SW 1271 (cell line): ENCODE measurements at places on chromosomes 5 and 9.
A peak's percentile ranks its signal among the peaks of the same experiment; 100 is the strongest.

DNA sequence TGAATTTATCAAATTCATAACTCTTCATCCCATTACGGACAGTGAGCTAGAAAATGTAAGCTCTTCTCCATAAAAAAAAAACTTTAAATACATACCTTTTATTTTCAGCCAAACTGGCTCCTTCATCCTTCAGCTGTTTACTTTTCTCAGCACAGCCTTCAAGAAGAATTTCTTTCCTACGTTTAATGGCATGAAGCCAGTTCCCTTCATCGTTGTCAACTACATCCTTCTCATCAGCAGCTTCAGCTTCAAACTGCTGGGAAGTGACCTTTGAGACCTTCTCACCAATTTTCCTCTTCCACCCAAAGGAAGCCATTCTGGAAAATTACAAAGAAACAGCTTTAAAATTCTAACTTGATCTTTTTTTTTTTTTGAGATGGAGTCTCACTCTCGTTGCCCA lies 9.1 kb downstream of the TTC33 start:
- no peak for DNase-seq

GRCh38 chr5:126503602-126504104 lies 80.4 kb downstream of the GRAMD2B start:
- DNase-seq = no peak

DNA sequence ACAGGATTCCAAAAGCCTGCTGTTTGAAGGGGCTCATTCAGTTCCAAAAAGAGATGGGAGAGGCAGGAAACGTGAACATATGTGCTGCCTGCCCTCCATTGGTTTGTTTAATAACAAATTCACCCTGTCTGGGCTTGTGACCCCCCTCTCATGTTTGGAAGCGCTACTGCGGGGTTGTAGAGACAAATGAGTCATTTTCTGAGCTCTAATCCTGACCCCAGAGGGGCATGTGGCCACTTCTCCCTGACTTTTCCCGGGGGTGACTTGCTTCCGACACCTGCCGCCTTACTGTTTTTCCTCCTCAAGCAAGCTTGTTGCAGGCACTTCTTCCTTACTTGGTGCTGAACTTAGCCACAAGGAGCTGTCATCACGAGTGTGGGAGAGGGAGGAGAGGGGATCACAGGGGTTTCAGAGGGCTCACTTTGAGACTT lies 75.9 kb downstream of the LMNB1 start:
- DNase-seq = no peak

GRCh38 chr9:36451949-36452348 lies 51.9 kb upstream of the RNF38 start:
- no peak for DNase-seq

DNA sequence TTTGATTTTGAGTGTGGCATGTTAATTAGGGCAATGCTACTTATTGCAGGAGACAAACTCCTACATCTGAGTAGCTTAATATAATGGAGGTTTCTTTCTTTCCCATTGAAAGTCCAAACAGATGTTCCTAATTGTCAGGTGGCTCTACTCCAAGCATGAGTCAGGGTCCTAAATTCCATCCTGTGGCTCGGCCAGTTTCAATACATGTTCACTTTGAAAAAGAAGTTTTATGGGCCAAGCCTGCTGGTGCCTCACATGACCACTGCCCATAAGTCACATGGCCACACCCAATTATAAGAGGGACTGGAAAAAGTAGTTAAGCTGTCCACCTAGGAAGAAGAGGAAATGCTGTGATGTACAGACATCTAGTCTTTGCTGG lies 170.4 kb downstream of the ARRDC3 start:
- DNase-seq = no peak

DNA sequence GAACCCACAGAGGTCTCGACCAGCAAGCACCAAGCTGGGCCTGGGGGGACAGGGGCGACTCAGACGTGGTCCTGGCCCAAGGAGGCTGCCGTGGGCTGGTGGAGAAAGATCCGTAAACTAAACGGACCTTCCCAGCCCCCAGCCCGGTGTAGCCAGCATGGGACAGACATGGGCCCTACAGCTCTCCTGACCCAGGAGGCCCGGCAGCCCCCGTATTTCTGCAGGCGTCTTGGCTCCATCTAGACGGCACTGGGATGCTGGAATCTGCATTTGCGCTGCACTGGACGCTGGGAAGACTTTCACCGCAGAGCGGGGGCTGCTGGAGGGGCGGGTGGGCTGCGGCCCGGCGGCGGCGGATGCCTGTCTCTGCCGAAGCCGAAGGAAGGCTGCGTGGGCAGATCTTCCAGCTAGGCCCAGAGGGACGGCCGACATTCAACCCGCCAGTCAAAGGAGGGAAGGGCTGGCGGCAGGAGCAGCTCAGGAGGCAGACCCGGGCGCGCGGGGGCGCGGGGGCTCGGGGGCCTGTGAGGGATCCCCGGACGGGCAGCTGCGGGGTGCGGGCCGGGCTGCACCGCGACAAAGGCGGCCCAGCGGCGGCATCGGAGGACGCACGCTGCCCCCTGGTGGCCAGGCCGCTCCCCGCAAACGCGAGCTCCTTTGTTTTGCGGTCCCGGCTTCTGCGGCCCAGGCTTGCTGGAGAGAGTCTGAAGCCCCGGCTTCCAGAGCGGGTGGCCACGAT lies 266.2 kb downstream of the NSG2 start:
- DNase-seq = peak; percentile 46

GRCh38 chr5:151002250-151002649 lies 18.1 kb upstream of the GPX3 start:
- peak; percentile 26 for DNase-seq

DNA sequence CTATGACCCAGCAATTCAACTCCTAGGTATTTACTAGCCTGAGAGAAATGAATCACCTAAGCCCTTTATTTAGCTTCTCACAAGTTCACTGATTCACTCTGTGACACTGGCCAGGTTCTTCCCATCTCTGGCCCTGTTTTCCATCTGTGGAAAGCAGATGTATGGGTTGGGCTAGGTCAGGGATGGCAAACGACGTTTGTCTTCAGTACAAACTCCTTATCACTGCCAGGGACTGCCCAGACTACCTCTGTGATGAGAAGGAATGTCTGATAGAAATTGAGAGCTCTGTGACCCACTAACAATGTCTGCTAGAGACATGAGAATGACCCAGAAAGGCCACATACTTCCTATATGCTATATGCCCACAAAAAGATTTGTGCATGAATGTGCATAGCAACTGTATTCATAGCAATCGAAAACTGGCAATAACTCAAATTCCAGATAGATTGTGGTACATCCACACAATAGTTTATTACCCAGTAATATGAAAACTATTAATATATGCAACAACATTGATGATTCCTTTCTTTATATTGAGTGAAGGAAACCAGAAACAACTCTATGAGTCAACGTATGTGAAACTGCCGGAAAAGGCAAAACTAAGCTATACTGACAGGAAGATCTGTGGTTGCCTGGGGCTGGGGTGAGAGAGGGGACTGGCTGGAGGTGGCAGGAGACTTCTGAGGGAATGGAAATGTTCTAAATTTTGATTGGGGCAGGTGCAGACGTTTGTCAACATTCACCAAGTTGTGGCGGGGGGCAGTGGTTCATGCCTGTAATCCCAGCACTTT lies 32.0 kb upstream of the ADAM19 start:
- DNase-seq = peak; percentile 54

DNA sequence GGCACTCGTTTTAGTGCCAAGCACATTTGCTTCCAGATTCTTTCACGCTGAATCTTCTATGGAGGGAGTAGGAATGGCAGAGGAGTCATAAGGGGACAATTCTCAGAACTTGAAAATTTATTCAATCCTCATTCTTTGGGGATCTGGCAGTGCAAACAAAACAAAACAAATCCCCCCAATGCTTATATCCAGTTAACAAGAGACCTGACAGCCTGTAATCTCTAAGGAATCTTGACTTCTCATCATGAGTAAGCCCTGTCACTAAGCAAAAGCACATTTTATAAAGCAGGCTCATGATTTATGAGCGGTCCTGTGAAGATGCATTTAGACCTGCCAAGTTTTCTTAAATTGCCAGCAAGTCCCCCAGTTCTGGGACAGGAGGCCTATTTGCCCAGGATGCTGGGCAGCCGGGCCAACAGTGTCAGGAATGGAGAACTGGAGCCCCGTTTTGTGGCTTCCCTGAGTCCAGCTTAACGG lies 513.9 kb downstream of the CTNND2 start:
- DNase-seq = peak; percentile 7

DNA sequence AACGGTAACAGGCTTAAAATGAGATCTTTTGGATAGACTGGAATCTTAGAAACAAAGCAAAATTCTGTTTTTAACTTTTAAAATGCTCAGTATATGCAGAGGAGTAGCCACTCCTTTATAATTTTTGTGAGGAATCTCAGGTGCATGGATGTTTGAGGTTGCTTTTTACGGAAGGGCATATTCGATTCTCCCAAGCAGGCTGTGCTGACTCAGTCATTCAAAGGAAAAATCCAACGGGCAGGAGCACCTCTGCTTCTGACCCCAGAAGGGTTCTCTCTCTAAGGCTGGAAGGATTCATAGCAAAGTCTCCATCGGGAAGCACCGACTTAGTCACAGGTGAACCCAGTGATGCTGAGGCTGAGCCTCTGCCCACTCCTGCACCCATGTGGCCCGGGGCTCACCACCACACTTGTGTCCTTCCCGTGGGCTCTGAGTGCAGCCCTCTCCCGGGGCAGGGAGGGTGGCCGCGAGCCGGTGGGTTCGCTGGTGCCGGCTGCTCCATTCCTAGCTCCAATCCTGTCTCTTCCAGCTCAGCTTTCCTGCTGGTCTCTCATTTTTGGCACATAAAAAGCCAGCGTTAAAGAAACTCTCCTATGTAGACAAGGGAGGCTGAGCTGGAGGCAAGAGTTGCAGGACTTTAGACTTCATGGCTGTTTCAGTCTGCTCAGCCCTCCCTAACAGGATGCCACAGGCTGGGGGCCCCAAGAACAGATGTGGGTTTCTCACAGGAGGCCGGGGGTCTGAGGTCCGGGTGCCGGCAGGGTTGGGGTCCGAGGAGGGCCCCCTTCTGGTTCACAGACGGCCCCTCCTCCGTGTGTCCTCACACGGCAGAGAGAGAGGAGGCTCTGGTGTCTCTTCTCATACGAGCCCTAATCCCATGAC lies 135.6 kb upstream of the LPCAT1 start:
- no peak for DNase-seq

DNA sequence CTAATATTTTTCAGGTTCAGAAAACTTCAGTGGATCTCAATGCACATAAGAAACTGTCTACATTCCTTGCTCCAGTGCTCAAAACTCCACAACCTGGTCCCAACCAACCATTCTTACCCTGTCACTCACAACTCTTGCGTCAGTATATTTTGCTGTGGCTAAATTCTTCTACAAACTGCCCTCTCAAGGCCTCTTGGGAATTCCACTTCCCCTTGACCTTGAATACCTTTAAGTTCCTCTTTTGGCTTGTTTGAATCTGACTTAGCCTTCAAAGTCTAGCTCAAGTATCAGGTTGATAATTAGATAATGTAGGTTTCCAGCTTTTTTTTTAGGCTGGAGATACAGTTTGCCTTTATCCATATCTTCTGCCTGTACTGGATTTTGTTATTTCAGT lies 128.3 kb downstream of the SLF1 start:
- DNase-seq = no peak

DNA sequence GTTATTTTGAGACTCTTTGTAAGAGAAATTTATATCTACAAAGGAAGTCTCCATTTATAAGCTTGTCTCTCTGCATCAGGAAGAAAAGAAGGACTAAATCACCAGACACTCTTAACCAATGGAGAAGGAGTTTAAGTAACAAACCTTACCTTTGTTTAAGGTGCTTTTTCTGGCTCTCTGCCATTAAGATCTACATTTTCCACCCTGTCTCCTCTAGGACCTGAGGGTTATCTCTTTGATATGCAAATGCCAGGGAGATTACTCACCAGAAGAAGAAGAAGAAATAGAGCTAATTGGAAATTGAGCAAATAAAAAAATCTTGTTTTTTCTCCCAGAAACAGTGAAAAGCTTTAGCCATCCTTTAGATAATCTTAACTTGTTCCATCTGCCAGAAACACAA lies 60.9 kb downstream of the CDKN2A start:
- no peak for DNase-seq

DNA sequence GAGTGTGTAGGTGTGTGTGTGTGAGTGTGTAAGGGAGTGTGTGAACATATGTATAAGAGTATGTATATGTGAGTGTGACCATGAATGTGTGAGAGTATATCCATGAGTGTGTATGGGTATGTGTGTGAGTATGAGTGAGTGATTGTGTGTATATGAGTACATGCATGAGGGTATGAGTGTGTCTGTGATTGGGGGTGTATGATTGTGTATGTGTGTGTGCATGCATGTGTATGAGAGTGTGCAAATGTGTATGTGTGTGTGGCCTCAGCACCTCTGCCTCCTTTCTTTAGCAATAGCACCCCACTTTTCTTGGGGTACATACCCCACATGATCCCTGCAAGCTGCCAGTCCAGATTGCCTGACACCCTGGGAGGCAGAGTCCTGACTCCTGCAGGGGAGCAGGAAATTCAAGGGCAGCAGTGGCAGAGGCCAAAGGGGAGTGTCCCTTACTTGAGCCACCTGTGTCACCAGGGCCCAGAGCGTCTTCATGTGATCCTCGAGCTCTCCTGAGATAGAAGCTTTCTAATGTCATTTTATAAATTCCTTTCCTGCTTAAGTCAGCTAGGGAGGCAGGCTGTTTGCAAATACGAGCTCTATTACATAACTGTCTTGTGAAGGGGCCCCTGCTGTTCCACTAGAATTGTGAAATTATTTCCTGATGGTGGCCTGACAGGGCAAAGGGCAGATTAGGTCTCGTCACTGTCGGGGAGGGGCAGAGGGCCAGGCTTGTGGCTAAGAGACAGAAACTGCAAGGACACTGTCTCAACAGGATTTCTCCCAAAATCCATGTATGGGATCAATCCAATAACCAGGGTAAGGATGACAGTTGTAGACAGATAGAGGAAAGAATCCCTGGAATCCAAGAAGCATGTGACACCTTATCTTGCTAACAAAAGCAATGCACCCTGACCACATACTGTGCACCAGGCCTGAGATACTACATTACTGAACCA lies 389.1 kb downstream of the GADD45G start:
- no peak for DNase-seq

DNA sequence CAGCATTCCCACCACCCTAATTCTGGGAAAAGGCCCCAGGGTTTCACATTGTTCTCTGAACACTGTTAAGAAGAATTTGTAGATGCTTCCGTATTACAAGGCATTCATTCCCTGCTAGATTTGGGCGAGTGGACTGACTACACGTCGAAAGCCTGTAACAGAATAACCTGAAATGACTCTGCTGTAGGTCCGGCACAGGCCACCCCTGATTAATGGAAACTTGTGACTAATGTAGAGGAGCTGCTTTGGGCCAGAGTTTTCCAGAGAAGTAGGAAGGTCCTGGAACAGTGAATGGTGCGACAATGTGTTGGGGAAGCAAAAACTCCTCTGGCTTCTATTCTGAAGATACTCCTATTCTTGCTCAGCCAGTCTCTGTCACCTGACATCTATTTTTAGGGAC lies 87.6 kb downstream of the NR3C1 start:
- DNase-seq = no peak
